Endothelial cell of umbilical vein (primary cell): ENCODE measurements at places on chromosomes 5 and 9. TPM values are rescaled to one million over a fixed set of nuclear protein-coding genes. Genes with fewer than 3 reads are reported as not detected.

AGXT2 gene
- not detected in 2 replicates for total RNA-seq

SOHLH1 gene
- not detected in 2 replicates for total RNA-seq

SLC1A1 gene
- 6.5 and 8.3 TPM in 2 replicates for total RNA-seq

TAF11L13 gene
- total RNA-seq: not detected in 2 replicates

OTULINL gene
- total RNA-seq: 0.37 and 0.42 TPM in 2 replicates

CAVIN4 gene
- 2.5 and 3.1 TPM in 2 replicates for total RNA-seq

IFNA2 gene
- total RNA-seq: not detected in 2 replicates

MARCHF3 gene
- 31.7 and 31.9 TPM in 2 replicates for total RNA-seq

DNA sequence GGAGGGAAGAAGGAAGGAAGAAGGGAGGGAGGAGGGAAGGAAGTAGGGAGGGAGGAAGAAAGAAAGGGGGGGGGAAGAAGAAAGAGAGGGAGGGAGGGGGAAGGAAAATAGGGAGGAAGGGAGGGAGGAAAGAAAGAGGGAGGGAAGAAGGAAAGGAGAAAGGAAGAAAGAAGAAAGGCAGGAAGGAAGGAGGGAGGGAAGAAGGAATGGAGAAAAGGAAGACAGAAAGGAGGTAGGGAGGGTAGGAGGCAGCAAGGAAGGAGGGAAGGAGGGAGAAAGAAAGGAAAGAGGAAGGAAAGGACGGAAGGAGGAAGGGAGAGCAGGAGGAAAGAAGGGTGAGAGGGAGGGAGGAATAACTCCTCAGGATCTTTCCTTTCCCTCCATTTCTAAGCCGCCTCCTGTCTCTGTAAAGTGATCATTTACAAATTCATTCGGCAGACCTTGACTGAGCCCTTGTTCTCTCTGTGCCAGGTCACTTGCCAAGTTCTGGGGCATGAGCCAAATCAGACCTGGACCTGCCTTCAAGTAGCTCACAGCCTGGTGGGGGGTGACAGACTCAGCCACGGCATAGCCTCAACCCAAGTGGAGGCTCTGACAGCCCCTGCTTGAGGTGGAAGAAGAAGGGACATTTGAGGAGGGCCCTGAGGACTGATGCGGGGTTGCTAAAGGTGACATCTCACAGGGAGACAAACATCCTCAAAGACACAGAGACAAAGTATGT lies 69.0 kb upstream of the HRH2 start:
- no peak for DNase-seq
- no peaks in the 10 kb centered on the region for H3K36me3 ChIP-seq
- no peak overlapping the region for H3K27ac ChIP-seq
- H3K4me1 ChIP-seq: no peaks in the 10 kb centered on the region

DNA sequence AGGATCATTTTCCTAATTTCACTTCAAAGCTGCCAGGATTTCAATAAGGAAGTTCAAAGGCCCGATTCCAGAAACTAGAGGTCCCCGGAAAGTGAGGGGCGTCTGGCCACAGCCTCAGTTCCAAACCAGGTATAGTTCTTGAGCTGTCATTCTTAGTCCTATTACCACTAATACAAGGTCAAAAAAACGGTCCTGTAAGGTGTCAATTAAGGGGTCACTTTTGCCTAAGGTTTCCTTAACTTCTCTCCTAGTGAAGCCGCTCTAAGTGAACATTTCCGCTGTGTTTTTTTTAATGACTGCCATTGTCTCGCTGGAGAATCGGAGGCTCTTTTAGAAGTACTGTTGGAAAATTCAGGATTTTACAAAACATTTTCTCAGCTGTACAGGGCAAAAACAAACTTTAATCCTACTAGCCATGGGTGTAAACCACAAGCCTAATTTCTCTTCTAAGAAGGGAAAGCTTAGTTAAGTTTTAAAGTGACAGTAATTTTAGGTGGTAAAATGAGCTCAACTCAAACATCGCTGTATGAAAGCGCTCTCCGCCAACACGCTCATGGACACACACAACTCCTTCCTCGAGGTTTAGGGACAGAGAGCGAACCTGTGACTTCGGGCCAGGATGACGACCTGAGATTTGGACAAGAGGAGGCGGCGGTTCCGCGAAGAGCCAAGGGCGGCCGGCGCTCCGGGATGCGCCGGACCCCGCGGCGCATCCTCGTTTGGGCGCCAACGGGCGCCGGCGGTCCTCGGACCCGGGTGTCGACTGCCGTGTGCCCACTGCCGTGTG lies 76.7 kb upstream of the IFNE start:
- H3K27ac ChIP-seq: peak overlapping the region; percentile 81
- H3K27me3 ChIP-seq: no peaks in the 10 kb centered on the region
- H3K4me3 ChIP-seq: peak overlapping the region; percentile 92
- no peaks in the 10 kb centered on the region for H3K36me3 ChIP-seq

- DNase-seq: no peak
- H3K27ac ChIP-seq: no peak overlapping the region
- H3K27me3 ChIP-seq: no peaks in the 10 kb centered on the region
- H3K4me3 ChIP-seq: no peak overlapping the region
- no peaks in the 10 kb centered on the region for H3K4me1 ChIP-seq
Measured at GRCh38 chr5:116605310-116606070, 30.9 kb upstream of the SEMA6A start.

- peak; percentile 53 for DNase-seq
- peaks cover 25% of the 10 kb centered on the region for H3K27me3 ChIP-seq
- no peak overlapping the region for H3K4me3 ChIP-seq
Measured at GRCh38 chr9:126514037-126514821, 99.5 kb upstream of the LMX1B start.

DNA sequence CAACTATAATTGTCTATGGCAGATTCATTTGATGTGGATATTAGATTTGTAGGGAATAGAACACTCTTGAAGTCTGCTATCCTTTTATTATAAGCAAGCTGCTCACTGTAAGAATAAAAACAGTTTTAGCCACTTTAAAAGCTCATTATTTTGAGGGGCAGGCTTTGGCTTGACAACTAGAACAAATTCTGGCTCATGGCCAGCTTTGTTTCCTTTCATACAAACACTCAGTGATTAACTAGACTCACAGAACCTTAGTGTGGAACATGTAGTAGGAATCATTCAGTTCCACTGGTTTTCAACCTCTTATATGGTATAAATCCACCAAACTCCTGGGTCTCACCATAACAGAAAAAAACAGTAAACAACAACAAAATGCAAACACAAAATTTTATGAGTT lies 27.4 kb upstream of the CEP120 start:
- no peaks in the 10 kb centered on the region for H3K4me1 ChIP-seq
- H3K27me3 ChIP-seq: no peaks in the 10 kb centered on the region
- peak; percentile 70 for DNase-seq
- no peak overlapping the region for H3K27ac ChIP-seq

- no peaks in the 10 kb centered on the region for H3K4me1 ChIP-seq
- H3K4me3 ChIP-seq: no peak overlapping the region
- no peak overlapping the region for H3K27ac ChIP-seq
- no peaks in the 10 kb centered on the region for H3K27me3 ChIP-seq
Measured at GRCh38 chr9:78089111-78089510, 57.5 kb upstream of the GNAQ start.

- no peaks in the 10 kb centered on the region for H3K4me1 ChIP-seq
- DNase-seq: no peak
- no peak overlapping the region for H3K4me3 ChIP-seq
Measured at GRCh38 chr9:4180907-4181605, 118.8 kb downstream of the GLIS3 start.

DNA sequence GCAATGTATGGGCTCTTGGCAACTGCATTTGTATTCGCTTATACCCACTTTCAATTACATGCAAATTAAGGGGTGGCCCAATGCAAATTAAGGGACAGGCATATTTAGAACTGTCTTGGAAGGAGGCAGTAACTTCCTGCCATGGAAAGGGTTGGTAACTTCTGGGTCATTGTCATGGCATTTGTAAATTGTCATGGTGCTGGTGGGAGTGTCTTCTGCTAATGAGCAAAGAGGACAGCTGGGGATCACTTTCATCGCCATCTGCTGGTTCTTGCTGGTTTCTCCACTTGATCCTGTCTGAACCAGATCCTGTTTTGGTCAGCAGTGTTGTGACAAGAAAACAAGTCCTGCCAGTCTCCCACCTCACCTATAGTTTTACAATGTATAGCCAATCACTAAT lies 23.3 kb upstream of the UGT3A2 start:
- H3K36me3 ChIP-seq: no peaks in the 10 kb centered on the region
- no peak overlapping the region for H3K4me3 ChIP-seq
- peaks cover 2% of the 10 kb centered on the region for H3K27me3 ChIP-seq
- peak; percentile 49 for DNase-seq
- no peak overlapping the region for H3K27ac ChIP-seq

DNA sequence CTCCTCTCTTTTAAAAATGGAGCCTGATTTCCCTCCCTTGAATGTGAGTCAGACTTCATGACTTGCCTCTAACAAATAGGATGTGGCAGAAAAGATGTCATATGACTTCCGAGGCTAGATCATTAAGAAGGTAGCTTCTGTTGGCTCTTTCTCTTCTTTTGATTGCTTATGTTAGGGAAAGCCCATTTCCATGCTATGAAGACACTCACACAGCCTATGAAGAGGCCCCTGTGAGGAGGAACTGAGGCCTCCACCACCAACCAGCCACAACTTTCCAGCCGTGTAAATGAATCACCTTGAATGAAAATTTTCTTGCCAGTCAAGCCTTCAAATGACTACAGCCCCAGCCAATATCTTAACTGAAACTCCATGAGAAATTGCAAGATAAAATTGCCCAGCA lies 413.4 kb downstream of the TMEM38B start:
- H3K4me1 ChIP-seq: no peaks in the 10 kb centered on the region
- H3K4me3 ChIP-seq: no peak overlapping the region
- no peaks in the 10 kb centered on the region for H3K36me3 ChIP-seq
- no peaks in the 10 kb centered on the region for H3K27me3 ChIP-seq

- no peak overlapping the region for H3K4me3 ChIP-seq
- no peak for DNase-seq
- H3K27ac ChIP-seq: no peak overlapping the region
- no peaks in the 10 kb centered on the region for H3K27me3 ChIP-seq
- H3K4me1 ChIP-seq: no peaks in the 10 kb centered on the region
Measured at GRCh38 chr5:52419357-52419756, 368.4 kb upstream of the ITGA1 start.

DNA sequence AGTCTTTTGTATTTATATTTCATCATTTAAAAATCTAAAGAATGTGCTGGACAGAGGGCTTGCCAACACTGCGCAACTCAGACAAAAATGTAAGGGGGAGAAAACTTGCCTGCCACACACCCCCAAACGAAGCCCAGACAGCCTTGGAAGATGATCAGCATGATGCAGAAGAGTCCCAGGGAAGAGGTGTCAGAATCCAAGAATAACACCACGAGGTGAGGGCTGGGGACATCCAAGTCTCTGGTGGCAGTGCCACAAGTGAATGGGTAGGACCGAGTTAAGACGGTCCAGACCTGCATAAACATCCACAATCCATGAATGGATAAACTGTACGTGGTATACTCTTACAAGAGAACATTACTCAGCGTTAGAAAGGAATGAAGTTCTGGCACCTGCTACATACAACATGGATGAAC lies 10.4 kb downstream of the EPB41L4B start:
- no peak for DNase-seq
- no peaks in the 10 kb centered on the region for H3K4me1 ChIP-seq
- no peaks in the 10 kb centered on the region for H3K36me3 ChIP-seq
- H3K4me3 ChIP-seq: no peak overlapping the region
- H3K27me3 ChIP-seq: peaks cover 3% of the 10 kb centered on the region

GRCh38 chr5:109601736-109602135 lies 88.0 kb upstream of the MAN2A1 start:
- H3K27me3 ChIP-seq: no peaks in the 10 kb centered on the region
- DNase-seq: no peak
- H3K27ac ChIP-seq: no peak overlapping the region
- H3K4me3 ChIP-seq: no peak overlapping the region
- no peaks in the 10 kb centered on the region for H3K4me1 ChIP-seq
- H3K36me3 ChIP-seq: no peaks in the 10 kb centered on the region

DNA sequence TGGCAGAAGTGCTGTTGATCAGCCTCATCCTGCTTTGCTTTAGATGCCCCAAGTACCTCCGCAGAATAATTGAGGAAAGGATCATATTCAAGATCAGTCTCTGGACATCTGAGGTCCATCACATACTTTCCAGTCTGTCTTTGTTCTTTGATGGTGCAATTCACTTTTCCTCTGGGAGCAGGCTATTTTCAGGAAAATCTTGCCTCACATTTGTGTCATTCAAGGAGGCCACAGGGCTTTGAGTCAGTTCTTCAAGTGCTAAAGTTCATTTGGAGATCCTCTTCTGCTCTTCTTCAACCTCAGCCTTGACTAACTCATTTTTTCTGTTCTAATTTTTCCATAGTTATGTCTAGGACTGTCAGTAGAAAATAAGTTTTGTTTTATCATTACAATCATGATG lies 18.6 kb downstream of the EQTN start:
- H3K27ac ChIP-seq: no peak overlapping the region
- no peaks in the 10 kb centered on the region for H3K4me1 ChIP-seq
- no peak for DNase-seq
- H3K4me3 ChIP-seq: no peak overlapping the region
- H3K36me3 ChIP-seq: no peaks in the 10 kb centered on the region
- H3K27me3 ChIP-seq: peaks cover 11% of the 10 kb centered on the region

DNA sequence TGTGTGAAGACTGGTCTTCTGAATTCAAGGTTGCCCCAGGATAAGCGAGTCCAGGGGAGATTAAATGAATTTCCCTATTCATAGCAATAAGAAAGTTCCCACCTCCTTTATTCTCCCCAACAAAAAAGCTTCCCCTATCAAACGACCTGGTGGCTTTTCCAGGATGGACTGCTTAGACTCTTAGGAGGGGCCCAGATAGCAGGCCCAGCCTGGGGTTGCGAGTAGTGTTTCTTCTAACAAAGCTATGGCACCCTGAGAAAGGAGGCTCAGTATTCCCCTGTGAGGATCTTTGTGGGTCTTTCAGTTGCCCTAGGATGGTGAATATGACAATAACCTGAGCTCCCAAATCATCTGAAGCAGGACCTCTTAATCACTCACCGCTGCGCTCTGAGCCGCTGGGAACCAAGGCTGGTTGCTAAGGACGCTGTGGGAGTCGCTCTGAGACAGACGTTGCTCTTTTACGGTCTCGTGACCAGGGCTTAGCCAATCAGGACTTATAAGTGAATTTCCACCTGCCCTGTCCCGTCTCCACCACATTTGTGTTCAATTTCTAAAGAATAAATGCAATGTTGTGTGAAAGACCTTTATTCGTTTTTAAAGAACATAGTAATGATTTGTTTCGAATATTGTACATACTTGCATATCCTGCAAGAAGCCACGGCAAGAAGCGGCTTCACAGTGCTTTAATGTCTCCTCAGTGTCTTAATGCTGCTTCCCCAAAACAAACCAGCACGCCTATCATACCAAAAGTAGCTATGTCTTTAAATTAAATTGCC lies at the start of gene TMEM232:
TSS of gene TMEM232 (minus strand) at position 423 of the 776 bp plus-strand sequence. CDS start 59,319 bp downstream, outside the sequence.
- no peaks in the 10 kb centered on the region for H3K36me3 ChIP-seq
- H3K4me1 ChIP-seq: no peaks in the 10 kb centered on the region
- H3K27ac ChIP-seq: no peak within 1 kb of the TSS
- H3K27me3 ChIP-seq: no peaks in the 10 kb centered on the region
